ENCODE measurements at places on chromosomes 16 and 17.

DNA sequence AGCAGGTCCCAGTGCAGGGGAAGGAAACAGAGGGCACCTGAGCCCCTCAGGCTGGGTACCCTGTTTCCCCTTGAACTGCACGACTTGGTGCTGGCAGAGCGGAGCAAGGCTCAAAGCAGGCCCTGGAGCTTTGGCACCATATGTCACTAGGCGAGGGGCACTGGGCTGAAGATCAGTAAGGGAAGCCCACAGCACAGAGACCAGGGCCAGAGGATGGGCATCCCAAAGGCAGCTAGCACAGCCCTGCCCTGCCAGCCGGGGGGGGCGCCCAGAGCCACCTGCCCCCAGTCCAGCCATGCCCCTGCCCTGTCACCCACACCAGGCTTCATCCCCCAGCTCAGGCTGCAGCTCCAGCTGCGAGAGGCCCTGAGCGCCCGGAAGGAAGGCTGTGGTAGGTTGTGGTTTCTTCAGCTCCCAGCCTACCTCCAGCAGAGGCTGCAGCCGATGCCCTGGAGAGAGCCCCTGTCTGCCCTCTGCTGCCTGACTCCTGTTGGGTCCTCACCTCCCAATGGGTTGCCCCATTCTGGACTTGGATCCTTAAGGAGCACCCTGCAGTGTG, 10.9 kb downstream of the NHERF1 start:
- peak; percentile 63 for DNase-seq

DNA sequence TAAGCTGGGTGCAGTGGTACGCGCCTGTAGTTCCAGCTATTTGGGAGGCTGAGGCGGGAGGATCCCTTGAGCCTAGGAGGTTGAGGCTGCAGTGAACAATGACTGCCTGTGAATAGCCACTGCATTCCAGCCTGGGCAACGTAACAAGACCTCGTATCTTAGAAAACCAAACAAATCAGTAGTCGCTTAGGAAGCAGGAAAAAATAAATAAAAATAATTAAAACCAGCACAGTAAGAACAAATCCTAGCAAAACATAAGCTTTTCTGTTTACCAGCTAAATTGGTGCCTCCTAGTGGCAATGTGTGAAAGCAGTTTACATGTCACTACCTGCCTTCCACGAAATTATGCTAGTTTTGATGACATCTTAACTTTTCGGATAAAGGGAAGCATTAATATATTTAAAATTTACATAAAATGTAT, 1.3 kb downstream of the ARMC5 start:
- peak; percentile 49 for DNase-seq

GRCh38 chr17:82587234-82588086, 60.8 kb downstream of the WDR45B start:
- DNase-seq, result no peak

DNA sequence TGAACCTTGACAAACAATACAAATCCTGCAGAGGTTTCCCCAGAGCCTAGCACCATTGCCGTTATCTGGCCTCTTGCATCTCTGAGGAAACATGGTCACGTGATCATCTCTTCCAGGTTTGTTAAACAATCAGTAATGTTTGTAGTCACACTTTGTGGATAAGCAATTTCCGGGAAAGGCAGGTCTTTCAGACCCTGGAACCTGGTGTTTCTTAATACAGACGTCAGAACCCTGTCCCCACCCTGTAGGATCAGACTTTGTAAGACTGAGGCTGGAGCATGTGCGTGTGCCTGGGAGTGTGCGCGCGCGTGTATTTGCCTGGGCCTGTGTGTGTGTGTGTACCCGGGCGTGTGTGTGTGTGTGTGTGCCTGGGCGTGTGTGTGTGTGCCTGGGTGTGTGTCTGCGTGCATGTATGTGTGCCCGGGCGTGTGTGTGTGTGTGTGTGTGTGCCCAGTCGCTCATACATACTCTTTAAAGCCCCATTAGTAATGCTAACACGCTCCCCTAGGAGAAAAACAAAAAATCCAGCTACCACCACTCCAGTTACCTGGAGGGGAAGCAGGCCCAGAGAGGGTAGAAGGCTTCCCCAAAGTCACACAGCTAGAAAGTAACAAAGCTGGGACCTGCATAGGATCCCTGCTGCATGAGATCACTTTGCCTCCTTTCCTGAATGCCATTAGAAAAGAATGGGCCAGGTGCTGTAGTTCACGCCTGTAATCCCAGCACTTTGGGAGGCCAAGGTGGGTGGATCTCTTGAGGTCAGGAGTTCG, 5.3 kb downstream of the CTNS start:
- no peak for DNase-seq

GRCh38 chr17:81383504-81384421, 11.5 kb upstream of the BAHCC1 start:
- DNase-seq, result no peak

GRCh38 chr16:68612996-68613395, 32.1 kb upstream of the CDH3 start:
- no peak for DNase-seq

DNA sequence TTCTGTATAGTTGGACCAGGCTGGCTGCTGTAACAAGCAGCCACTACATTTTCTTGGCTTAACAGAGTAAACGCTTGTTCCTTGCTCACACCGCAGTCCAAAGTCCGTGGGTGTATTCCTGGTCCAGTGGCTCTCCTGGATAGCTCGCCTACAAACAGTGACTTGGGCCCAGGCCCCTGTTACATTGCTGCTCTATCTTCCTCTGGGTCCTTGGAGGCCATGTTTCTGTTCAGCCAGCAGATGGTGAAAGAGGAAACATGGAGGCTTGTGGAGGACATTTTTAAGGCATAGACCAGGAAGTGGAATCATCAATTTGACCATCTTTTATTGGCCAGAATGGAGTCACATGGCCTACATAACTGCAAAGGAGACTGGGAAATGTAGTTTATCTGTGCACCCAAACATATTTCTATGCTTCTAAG, 55.1 kb downstream of the ATP2C2 start:
- no peak for DNase-seq

DNA sequence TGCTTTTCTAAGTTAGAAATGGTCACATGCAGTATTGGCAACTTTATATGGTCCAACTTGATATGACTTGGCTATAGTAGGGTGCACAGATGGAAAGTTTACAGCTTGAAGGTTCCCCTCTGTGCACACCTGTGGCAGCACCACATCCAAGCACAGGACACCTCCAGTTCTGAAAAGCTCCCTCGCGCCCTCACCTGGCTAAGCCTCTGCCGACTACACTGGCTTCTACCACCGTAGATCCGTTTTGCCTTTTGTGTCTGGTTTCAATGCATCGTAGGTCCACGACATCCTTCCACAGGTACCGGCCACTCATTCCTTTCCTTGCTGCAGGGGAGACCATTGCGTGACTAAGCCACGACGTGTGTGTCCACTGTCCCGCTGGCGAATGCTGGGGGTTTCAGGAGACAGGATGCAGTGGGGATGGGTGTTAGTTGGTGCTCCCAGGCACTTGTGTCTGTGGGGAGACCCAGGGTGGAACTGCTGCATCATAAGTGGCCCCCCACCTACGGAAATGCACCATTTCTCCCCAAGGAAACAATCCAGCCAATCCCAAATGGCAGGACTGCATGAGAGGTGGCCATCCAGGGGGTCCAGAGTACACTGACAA, 4.9 kb upstream of the RASD1 start:
- no peak for DNase-seq

DNA sequence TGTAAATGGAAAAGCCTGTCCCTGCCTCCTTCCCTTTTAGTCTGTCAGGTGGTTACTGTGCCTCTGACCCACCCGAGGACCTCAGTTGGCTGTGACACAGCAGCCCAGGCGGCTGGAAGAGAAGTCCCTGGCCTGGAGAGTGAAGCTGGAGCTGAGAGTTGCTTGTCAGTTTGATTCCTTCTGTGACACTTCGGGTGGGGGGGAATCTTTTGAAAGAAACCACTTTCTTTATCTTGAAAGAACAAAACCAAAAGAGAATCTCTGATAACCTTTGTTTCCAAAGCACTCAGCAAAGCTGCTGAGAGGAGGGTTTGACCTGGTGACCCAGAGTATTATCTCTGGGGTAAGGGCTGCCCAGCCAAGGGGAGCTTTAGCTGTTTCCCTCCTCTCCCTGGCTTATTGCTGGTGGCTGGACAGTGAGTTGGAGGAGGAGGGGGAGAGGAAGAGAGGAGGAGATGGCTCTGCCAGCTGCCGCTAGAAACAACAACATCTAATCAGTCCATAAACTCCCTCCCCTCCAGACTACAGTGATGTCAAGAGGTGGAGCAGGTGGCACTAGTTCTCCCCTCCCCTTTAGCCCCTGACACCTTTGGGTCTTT, 34.0 kb downstream of the YPEL2 start:
- DNase-seq, result no peak

GRCh38 chr17:44314031-44314430, 5.6 kb downstream of the RUNDC3A start:
- DNase-seq, result no peak

DNA sequence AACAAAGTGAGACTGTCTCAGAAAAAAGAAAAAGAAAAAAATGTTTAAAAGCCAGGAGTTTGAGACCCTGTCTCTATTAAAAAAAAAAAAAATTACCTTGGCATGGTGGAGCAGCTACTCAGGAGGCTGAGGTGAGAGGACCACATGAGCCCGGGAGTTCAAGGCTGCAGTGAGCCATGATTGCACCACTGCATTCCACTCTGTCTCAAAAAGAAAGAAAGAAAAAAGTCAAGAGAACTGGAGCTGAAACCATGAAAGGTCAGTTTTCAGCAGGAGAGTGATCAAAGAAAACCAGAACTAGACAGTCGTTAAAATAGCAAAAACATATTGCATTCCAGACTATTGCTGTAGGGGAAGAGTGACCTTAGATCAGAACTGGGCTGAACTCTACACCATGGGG, 8.8 kb downstream of the QPRT start:
- DNase-seq, result no peak
